ENCODE measurements at places on chromosomes 3 and 15.

DNA sequence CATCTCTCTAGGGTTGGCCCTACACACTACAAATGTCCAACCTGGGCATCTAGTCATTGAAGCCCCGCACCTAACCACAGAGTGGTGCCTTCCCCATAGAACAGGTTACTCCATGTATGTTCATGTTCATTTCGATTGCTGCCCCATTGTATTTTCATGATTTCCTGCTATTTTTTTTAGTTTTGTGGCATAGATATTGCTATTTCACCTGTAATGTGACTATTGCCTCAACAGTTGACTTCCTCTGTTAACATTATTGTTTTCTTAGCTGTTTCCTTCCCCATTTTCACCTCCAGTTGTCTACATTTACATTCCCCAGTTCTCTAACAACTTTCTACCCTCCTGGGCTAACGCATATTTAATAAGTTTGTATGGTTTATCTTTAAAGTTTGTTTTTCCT lies 137.7 kb upstream of the RBMS3 start:
- no peak for DNase-seq

DNA sequence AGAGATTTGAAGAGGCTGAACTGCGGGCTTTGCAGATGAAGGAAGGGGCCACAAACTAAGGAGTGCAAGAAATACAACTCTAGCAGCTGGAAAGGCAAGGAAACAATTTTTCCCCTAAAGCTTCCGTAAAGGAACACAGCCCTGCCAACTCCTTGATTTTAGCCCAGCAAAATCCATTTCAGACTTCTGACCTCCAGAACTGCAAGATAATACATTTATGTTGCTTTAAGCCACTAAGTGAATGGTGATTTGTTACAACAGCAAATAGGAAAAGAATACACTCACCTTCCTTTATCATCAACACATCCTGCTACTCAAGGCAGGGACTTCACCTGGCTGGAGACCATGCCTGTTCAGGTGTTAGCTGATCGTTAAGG lies 119.3 kb upstream of the NR2E3 start:
- no peak for DNase-seq

GRCh38 chr3:52859686-52860423 lies 25.0 kb upstream of the MUSTN1 start:
- DNase-seq, result no peak

- DNase-seq, result no peak
Observed at GRCh38 chr3:123586968-123587367, 2.1 kb upstream of the HACD2 start.

- no peak for DNase-seq
Observed at GRCh38 chr15:84817466-84818081, 418 bp downstream of the ALPK3 start.

All from Peyer's patch (tissue), 4 donors.